ENCODE measurements at places on chromosomes 4 and X.

- DNase-seq = no peak
Measured at GRCh38 chr4:145828802-145829485, 109.7 kb downstream of the ZNF827 start.

- DNase-seq = no peak
Measured at GRCh38 chr4:130335417-130336194, 1239.7 kb downstream of the C4orf33 start.

DNA sequence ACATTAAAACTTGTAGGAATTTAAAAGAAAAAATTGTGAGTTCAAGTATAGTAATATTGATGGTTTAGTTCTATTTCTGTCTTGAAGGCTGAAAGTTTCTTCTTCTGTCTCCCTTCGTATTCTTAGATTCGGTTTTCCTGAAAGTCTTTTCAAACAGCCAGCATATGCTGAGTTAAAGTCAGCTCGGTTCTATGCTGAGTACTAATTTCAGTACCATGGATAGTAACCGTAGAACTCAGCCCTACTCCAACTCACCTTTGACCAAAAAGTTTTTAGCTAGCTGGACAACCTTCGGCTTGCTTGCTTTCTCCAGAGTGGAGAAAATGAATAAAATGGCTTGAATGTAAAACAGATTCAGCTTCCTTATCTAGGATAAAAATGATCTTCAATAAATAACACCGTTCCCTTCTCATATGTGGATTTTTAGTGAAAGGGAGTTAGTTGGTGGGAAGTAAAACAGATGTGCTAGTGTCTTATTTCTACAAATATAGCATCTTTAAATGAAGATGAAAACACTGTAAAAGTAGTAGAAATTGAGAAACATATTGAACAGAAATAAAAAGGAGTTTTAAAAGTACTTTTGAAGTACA is 5.2 kb downstream of the POU4F2 start:
- DNase-seq = no peak

DNA sequence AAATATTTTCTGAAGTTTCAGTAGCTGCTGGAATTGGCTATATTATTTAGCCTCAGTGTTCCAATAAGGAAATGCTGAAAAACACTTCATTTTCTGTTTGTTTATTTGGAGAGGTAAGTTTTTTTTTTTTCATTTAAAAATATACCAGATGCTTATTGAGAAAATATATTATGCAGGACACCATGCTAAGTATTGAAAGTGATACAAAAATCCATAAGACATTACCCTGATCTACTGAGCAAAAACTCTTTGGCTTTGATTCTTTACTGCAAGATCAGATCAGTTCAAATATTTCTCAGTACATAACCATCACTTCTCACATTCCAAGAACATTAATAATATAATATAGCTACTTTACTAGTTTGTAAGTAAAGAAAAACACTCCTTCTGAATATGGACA is 123.4 kb upstream of the PACRGL start:
- no peak for DNase-seq

- DNase-seq = no peak
Measured at GRCh38 chr4:87250294-87250693, 29.9 kb upstream of the KLHL8 start.

- DNase-seq = no peak
Measured at GRCh38 chr4:159593681-159594080, 490.8 kb downstream of the RAPGEF2 start.

DNA sequence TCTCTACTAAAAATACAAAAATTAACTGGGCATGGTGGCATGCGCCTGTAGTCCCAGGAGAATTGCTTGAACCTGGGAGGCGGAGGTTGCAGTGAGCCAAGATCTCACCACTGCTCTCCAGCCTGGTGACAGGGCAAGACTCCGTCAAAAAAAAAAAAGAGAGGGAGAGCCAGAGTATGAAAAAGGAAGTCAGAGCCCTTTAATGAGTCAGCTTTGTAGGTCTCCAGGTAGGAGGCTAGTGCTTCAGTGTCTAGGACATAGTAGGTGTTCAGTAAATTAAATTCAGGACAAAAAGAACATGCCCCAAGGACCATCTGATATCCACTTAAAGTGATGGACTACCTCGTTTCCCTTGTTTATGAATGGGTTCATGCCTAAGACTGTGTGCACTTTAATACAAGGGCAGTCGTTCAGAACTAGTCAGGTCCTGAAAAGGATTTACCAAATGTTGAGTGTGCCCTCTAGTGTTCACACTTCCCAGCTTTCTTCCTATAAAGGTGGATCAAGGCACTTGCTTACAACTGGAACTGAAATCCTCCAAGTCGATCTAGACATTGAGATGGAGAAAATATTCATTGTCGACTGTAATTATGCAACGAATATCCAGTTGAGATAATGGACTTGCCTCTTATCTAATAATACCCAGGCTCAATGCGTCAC is 29.0 kb downstream of the F9 start:
- peak; percentile 3 for DNase-seq

DNA sequence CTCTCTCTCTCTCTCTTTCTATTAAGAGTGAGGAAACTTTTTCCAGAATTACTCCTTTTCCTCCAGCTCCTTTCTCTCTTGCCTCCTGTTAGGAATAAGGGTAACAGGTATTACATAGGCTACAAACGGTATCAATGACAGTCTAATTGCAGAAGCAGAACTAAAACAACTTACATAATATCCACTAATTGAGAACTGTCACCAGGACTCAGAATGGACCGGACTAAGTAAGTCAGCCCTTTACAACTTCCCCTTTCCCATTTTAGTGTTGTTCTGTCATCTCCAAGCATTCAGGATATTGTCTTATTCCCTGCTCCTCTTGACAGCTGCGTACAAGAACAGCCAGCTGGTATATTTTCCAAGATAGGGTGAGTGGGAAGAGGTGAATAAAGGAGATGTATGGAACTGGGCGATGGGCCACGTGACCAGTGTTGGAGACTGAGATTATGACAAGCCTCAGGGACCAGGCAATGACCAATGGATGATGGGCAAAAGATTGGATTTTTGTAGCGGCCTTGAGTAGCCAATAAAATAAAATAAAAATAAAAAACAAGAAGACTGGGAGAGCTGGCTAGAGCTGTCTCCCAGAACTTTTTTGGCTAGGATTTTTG is 2.3 kb upstream of the FNIP2 start:
- DNase-seq = no peak

- DNase-seq = no peak
Measured at GRCh38 chr4:68451246-68452211, 4.3 kb downstream of the TMPRSS11E start.
